ENCODE measurements at places on chromosomes 13 and 19. TPM values are rescaled to one million over a fixed set of nuclear protein-coding genes. Genes with fewer than 3 reads are reported as not detected.

DNA sequence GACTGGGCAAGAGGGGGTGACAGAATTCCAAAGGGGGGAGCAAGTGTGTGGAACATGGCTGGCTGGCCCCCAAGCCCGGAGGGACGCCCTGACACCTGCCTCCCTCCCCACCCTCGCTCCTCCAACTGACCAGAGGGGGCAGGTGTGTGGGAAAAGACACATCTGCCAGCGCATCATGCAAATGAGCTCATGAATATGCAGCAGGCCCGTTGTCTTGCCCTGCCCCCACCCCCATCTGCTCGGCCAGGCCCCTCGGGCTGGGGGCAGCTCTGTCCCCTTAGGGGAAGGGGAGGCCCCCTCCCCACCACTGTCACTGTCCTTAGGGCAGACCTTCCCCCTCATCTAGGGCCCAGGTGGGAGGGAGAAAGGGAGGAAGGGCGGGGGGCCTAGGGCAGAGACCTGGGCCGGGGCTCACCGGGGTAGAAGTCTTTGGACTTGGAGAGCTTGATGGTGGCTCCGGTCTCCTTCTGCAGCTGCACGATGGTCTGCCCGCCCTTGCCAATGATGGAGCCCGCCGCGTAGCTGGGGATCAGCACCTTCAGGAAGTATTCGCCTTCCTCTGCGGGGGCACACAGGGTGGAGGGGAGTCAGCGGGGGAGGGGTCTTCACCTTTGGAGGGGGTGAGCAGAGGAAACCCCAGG lies 12.9 kb downstream of the NOVA2 start:
- H3K27me3 ChIP-seq: peaks cover 6% of the 10 kb centered on the region
- H3K4me1 ChIP-seq: no peaks in the 10 kb centered on the region
- no peak overlapping the region for H3K4me3 ChIP-seq
- no peaks in the 10 kb centered on the region for H3K36me3 ChIP-seq
- no peak overlapping the region for H3K27ac ChIP-seq

- H3K4me1 ChIP-seq: no peaks in the 10 kb centered on the region
- H3K36me3 ChIP-seq: no peaks in the 10 kb centered on the region
- no peak overlapping the region for H3K27ac ChIP-seq
- no peak for DNase-seq
- no peak overlapping the region for H3K4me3 ChIP-seq
Measured at GRCh38 chr13:112444416-112445399, 68.6 kb downstream of the SPACA7 start.

- no peak overlapping the region for H3K4me3 ChIP-seq
- no peaks in the 10 kb centered on the region for H3K4me1 ChIP-seq
- H3K36me3 ChIP-seq: no peaks in the 10 kb centered on the region
- H3K27ac ChIP-seq: no peak overlapping the region
Measured at GRCh38 chr13:42752731-42753130, 28.7 kb upstream of the FAM216B start.

DNA sequence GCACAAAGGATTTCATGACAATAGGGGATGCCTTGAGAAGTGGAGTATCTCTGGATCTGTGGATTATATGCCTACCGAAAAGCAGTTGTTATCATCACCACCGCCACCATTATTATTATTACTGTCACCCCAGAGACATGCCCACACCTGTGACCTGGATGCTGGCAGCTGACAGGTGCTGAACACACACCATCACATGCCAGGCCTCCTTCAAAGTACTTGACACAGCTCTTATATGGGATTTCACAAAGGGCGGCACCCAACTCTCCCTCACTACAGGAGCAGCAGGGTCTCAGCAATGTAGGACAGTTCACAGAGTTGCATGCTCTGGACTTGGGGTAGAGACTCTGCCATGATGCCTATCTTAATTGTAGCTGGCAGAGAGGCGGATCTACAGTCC lies 5.6 kb upstream of the GPR42 start:
- H3K36me3 ChIP-seq: no peaks in the 10 kb centered on the region
- DNase-seq: no peak
- no peaks in the 10 kb centered on the region for H3K27me3 ChIP-seq
- H3K4me3 ChIP-seq: no peak overlapping the region
- no peak overlapping the region for H3K27ac ChIP-seq
- H3K4me1 ChIP-seq: no peaks in the 10 kb centered on the region

The ARHGAP45 gene
- total RNA-seq: 220 TPM

DNA sequence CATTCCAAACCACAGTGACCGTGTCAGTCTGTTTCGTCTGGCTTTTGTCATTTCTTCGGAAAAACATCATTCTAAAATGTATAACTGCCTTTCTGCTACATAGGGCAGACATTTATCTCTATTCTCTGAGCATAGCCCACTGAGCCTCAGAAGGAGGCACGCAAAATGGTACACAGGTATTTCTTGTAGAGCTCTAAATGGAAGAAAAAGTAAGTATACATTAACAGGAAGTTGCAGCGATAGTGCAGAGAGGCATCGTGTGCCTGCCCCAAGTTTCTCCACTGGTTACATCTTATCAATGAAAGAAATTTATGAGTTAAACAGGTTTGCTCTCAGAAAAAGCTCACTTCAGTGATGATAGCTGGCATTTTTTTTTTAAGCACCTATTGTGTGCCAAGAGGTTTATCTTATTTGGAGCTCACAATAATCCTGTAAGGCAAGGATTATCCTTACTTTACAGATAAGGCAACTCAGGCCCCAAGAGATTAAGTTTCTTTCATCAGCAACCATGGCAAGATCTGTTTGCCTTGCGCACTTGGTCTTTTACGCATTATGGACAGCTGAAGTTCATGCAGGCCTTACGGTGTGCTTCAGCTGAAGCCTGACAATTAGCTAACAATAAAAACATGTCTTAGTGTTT lies 1.2 kb upstream of the RCBTB2 start:
- H3K27me3 ChIP-seq: no peaks in the 10 kb centered on the region
- H3K27ac ChIP-seq: no peak overlapping the region
- H3K4me1 ChIP-seq: peaks cover 22% of the 10 kb centered on the region
- H3K36me3 ChIP-seq: no peaks in the 10 kb centered on the region

The CDADC1 gene
- total RNA-seq: 10.8 TPM

DNA sequence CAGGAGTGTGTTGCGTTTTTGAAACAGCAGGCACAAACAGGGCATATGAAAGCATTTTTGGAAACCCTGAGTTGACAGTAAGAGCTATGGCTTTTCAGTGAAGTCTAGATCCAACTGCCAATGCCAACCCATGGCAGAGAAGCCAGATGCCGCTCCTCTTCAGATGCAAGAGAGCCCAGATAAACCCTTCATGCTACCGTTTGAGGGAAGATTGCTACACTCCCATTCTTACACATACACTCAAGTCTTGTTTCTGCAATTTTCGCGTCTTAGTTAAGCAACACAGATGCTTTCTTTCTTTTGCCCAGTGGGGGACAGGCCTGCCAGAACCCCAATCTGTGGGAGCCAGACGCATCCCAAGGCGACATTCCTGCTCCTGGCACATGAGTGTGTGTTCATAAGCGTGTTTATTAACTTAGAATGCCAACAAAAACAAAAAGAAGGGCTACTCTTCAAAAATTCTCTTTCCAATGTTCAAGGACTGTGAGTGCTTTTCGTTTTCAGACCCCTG lies 10.4 kb downstream of the BORCS8 start:
- H3K27me3 ChIP-seq: no peaks in the 10 kb centered on the region
- no peaks in the 10 kb centered on the region for H3K4me1 ChIP-seq
- no peak overlapping the region for H3K4me3 ChIP-seq
- no peak for DNase-seq
- no peak overlapping the region for H3K27ac ChIP-seq

The PBX4 gene
- 15.0 TPM for total RNA-seq

- H3K27ac ChIP-seq: peak within 1 kb of the TSS; percentile 96
- no peaks in the 10 kb centered on the region for H3K36me3 ChIP-seq
- H3K4me3 ChIP-seq: peak within 1 kb of the TSS; percentile 79
- H3K27me3 ChIP-seq: no peaks in the 10 kb centered on the region
- peaks cover 29% of the 10 kb centered on the region for H3K4me1 ChIP-seq
Measured at GRCh38 chr13:37058910-37059847, at the start of gene SUPT20H. Gene SUPT20H (minus strand): TSS chr13:37059688. CDS start chr13:37051490, 8,198 bp downstream.

DNA sequence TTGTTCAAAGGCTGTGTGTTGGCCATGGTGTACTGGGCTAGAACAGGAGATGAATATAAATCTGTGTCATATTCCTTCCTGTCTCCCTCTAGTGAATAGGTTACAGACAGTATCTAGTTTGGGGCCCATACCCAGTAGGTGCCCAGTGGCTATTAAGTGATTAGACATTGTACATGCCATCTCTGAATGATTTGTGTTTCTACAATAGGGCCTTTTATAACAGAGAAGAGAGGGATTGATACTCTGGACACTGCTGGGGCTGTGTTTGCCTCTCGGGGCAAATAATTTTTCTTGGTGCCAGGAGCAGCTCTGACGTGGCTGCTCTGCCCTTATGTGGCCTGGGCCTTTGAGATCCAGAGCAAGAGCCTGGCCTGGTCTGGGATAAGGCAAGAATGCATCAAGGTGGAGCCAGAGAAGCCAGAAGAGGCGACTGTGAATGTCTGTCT lies 403.1 kb downstream of the SPRY2 start:
- no peaks in the 10 kb centered on the region for H3K27me3 ChIP-seq
- H3K36me3 ChIP-seq: no peaks in the 10 kb centered on the region
- DNase-seq: no peak
- no peaks in the 10 kb centered on the region for H3K4me1 ChIP-seq
- no peak overlapping the region for H3K27ac ChIP-seq

The TSSK6 gene
- 3.4 TPM for total RNA-seq

GRCh38 chr13:25678398-25678797 lies 306.6 kb downstream of the ATP8A2 start:
- no peaks in the 10 kb centered on the region for H3K36me3 ChIP-seq
- no peaks in the 10 kb centered on the region for H3K27me3 ChIP-seq
- no peak for DNase-seq
- no peaks in the 10 kb centered on the region for H3K4me1 ChIP-seq

GRCh38 chr13:110376120-110376519 lies 69.0 kb downstream of the COL4A2 start:
- H3K27ac ChIP-seq: no peak overlapping the region
- H3K4me3 ChIP-seq: no peak overlapping the region
- H3K36me3 ChIP-seq: no peaks in the 10 kb centered on the region
- no peaks in the 10 kb centered on the region for H3K4me1 ChIP-seq
- H3K27me3 ChIP-seq: no peaks in the 10 kb centered on the region

The PEAK3 gene
- not detected for total RNA-seq

GRCh38 chr13:32107474-32107873 lies 75.9 kb downstream of the FRY start:
- H3K27me3 ChIP-seq: no peaks in the 10 kb centered on the region
- no peaks in the 10 kb centered on the region for H3K36me3 ChIP-seq
- H3K4me1 ChIP-seq: no peaks in the 10 kb centered on the region
- H3K27ac ChIP-seq: no peak overlapping the region
- no peak overlapping the region for H3K4me3 ChIP-seq

DNA sequence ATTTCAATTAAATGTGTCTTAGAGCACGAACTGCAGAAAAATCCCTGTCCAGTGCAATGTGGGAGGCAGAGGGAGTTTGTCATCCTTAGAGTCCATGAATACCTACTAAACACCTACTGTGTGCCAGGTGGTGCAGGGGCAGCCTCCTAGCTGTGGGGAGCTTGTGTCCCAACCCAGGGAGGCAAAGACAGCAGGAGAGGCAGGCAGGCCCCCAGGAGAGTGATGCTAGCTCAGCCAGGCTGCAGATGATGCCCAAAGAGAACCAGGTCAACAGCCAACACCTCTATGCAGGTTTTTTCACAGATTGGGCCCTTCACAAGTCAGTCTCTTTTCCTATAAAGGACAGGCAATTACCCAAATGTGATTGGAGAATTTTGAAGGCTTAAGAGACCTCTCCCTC lies 108.2 kb upstream of the UQCRFS1 start:
- H3K36me3 ChIP-seq: no peaks in the 10 kb centered on the region
- no peak overlapping the region for H3K27ac ChIP-seq
- no peak for DNase-seq
- H3K27me3 ChIP-seq: no peaks in the 10 kb centered on the region
- no peak overlapping the region for H3K4me3 ChIP-seq
- H3K4me1 ChIP-seq: no peaks in the 10 kb centered on the region

The PTGER1 gene
- total RNA-seq: not detected

The CBLC gene
- not detected for total RNA-seq

The PTH2 gene
- total RNA-seq: not detected

The ZNF229 gene
- 1.6 TPM for total RNA-seq

DNA sequence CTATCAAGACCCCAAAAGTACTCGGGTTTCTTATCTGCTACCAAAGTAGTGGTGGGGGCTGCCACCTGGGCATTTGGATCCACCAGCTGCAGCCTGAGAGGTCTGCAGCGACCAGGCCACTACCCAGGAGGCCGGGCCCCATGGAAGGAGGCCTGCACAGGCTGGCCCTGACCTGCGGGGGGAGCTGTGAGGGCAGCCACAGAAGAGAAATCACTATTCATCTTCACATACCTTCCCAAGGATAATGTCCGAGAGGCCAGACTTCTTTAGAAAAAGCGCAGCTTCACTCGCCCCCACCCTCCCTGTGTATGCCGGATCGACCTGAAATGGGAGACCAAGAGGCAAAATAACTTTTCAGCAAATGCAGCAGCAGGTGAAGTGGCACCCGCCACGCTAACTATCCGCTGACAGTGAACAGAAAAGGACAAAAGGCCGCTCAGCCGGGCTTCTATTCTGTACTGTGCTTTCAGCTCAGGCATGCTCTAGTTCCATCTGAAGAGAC lies 30.1 kb downstream of the EPS15L1 start:
- no peak for DNase-seq
- H3K36me3 ChIP-seq: peaks cover 2% of the 10 kb centered on the region
- H3K27me3 ChIP-seq: no peaks in the 10 kb centered on the region
- no peak overlapping the region for H3K4me3 ChIP-seq

- no peak overlapping the region for H3K27ac ChIP-seq
- H3K4me1 ChIP-seq: no peaks in the 10 kb centered on the region
Measured at GRCh38 chr19:39212375-39212742, 8.3 kb upstream of the SYCN start.

GRCh38 chr19:32023564-32023832 lies 321.9 kb upstream of the ZNF507 start:
- H3K27me3 ChIP-seq: no peaks in the 10 kb centered on the region
- DNase-seq: no peak
- no peak overlapping the region for H3K27ac ChIP-seq
- no peak overlapping the region for H3K4me3 ChIP-seq

DNA sequence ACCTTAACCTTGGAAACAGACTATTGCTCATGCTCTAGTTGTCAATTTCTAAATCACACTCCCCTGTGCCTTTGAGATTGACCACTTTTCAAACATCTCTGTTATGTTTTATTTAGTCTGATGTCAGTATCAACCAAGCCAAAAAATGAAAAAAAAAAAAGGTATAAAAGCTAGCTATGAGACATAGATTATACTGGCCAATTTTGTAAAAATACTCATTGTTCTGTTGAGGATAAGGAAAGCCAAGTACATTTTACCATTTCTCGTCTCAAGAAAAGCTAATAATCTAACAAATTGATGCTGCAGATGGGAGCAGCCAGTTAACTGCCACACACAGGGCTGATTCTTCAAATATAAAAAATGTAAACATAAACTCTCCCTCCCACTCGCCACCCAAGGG lies 572.6 kb upstream of the KLF12 start:
- no peak overlapping the region for H3K27ac ChIP-seq
- H3K27me3 ChIP-seq: no peaks in the 10 kb centered on the region
- H3K4me1 ChIP-seq: no peaks in the 10 kb centered on the region
- no peaks in the 10 kb centered on the region for H3K36me3 ChIP-seq
- no peak for DNase-seq

The NUMBL gene
- total RNA-seq: 13.7 TPM

The SGCG gene
- total RNA-seq: not detected

The TMEM259 gene
- 151 TPM for total RNA-seq

- no peak for DNase-seq
- H3K27ac ChIP-seq: no peak overlapping the region
Measured at GRCh38 chr13:111970494-111971141, 96.3 kb upstream of the SOX1 start.
